ENCODE measurements at places on chromosomes 13 and 19.

- no peak for DNase-seq
Observed at GRCh38 chr19:5978606-5979552, 939 bp upstream of the RANBP3 start.

- no peak for DNase-seq
Observed at GRCh38 chr19:1211494-1212234, 6.1 kb downstream of the STK11 start.

GRCh38 chr13:84238381-84238780 is 356.1 kb upstream of the SLITRK1 start:
- no peak for DNase-seq

DNA sequence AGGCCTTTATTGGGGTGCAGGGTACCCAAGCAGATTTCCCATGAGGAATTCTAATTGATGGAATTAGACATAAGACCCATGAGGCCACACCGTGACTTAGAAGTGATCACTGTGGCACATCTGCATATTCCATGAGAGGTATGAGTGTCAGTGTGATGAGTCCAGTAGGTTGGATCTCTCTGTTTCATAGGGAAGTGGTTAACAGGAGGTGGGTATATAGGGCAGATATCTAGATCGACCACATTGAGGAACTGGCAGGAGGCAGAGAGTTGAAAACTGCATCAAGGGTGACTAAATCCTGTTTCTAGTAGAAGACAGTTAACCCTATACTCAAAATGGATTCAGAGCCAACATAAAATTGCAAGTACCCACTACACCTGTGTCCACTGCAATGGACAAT is 68.6 kb upstream of the MIR17HG start:
- no peak for DNase-seq

- peak; percentile 72 for DNase-seq
Observed at GRCh38 chr13:46679369-46680120, 117.4 kb downstream of the ESD start.

DNA sequence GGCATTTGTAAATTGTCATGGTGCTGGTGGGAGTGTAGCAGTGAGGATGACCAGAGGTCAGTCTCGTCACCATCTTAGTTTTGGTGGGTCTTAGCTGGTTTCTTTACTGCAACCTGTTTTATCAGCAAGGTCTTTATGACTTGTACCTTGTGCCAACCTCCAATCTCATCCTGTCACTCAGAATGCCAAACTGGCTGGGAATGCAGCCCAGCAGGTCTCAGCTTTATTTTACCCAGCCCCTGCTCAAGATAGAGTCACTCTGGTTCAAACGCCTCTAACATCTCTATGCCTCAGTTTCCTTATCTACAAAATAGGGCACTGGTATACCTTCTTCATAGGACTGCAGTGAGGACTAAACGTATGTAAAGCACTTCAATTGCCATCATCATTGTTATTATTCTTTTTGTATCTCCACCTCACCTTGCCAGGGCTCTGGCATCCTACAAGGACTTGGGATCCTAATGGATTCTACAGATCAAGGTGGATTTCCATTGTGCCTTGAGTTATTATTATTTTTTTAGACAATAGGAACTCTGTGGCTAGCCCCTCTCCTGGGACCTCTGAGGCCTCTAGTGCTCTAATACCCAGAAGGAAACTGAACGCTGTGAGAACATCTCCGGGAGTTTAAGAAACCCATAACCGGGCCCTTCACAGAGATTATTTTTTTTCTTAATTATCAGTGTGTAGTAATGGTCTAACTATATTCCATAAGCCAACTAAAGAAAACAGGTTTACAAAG is 69.0 kb upstream of the RGCC start:
- DNase-seq = no peak

GRCh38 chr13:98144801-98145350 is 2.0 kb downstream of the FARP1 start:
- DNase-seq = peak; percentile 28

GRCh38 chr13:107457686-107458085 is 757.6 kb downstream of the LIG4 start:
- no peak for DNase-seq

- no peak for DNase-seq
Observed at GRCh38 chr19:30857966-30858490, 485.8 kb downstream of the ZNF536 start.

- DNase-seq = no peak
Observed at GRCh38 chr19:48556163-48556562, 4.2 kb downstream of the SULT2B1 start.

- peak; percentile 7 for DNase-seq
Observed at GRCh38 chr13:102555914-102556553, 40.8 kb upstream of the TPP2 start.

DNA sequence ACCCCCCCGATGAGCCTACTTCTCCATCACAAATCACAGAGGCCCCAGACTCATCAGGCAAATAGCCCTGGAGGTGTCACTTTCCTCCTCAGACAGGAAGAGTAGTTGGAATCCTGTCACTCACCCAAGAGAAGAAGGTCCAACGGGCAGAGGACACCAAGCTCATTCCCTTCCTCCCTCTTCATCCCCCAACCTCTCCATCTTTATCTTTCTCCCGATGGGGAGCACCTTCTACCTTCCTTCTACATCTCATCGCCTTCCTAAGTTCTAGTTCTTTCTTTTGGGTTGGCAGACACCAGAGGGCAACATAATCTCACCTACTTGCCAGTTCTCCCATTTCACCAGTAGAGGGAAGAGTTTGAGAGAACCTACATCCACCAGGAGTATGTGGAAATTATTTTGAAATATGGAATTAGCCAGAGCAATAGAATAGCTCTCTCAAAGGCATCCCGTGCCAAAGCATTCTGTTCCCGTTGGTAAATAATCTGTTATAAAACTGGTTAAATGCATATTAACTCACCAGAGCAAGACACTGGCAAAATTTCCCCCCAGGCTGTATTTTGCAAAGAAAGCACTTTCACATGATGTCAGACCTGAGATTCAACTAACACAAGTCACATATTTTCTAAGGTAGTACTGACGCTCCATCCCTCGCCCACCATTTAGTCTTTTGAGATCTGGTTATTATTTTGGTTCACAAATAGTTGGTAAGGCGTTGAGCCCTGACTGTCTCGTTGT is 55.0 kb downstream of the ZIC5 start:
- DNase-seq = peak; percentile 45

GRCh38 chr19:28126135-28126898 is 1086.6 kb downstream of the UQCRFS1 start:
- no peak for DNase-seq

- no peak for DNase-seq
Observed at GRCh38 chr13:71516521-71516920, 350.5 kb downstream of the DACH1 start.

- no peak for DNase-seq
Observed at GRCh38 chr13:39362652-39363381, 240.2 kb downstream of the LHFPL6 start.

Data from fibroblast of skin of left quadriceps (primary cell).